NCI-H526 treated with DMSO at 0.1 percent for 48 hours (cell line): ENCODE measurements at places on chromosomes 11 and 22.

DNA sequence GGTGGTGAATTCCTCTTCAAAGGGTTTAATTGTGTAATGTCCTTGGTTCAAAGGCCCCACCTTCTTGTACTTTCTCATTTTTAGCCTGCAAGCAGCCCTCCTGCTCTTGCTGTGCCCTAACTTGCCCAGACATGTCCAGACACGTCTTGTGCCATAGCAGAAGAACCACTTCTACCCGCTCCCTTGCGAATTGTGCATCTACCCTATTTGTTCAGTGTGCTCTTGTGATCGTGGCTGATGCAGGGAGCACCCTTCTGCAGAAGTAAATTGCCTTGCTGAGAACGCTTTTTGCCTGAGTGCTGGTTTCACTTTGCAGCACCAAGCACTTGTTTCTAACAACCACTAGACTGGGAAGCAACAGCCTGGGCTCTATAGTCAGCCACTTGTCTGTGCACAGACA is 249.4 kb downstream of the SBF2 start:
- no peak for DNase-seq

DNA sequence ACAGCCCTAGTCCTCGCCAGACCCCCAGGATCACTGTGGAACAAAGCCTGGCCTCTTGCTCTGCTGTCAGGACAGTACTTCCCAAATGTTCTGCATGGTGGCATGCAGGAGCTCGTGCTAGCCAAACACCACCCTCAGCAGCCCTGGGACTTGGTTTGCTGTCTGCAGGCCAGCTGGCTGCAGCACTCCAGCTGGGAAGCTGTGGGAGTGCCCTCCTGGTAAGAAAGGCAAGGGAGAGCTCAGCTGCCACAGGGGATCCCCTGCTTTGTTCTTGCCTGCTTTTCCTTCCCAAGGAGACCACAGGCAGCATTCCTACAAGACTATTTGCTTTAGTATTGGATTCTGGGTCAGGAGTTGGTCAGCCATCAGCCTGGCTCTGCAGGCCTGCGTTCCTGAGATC is 27.9 kb downstream of the TCIRG1 start:
- no peak for DNase-seq

- no peak for DNase-seq
Measured at GRCh38 chr11:86772999-86773398, 27.3 kb upstream of the PRSS23 start.

DNA sequence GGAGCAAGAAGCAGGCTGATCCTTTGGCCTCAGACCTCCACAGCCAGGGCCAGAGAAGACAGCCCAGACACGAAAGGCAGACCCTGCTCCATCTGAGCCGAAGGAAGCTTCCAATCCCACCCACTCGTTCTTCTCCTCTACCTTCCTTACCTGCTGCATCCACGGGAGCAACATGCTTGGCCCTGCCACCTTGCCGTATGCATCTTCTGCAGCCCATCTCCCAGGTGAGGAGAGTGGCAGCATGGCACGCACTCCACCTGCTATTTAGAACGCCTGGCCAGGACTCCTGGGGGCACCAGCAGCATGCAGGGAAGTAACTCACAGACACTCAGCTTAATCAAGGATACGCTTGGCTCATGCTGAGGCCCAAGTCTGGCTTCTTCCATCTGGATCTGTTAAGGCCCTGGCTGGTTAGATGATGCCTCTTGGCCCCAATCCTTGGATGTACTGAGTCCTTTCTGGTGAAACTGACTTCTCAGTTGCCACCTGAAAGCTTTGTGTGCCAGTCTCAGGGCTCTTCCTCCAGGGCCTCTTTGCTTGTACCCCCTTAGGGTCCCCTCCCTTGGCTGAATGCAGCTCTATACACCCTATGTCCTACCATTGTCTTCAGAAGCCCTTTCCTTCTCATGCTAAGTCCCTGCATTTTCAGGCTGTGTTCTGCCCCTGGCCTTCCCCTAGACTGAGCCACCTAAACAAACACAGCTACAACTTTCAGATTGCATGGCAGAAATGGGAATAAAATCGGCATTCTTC is 604.9 kb downstream of the BUD13 start:
- DNase-seq = no peak

DNA sequence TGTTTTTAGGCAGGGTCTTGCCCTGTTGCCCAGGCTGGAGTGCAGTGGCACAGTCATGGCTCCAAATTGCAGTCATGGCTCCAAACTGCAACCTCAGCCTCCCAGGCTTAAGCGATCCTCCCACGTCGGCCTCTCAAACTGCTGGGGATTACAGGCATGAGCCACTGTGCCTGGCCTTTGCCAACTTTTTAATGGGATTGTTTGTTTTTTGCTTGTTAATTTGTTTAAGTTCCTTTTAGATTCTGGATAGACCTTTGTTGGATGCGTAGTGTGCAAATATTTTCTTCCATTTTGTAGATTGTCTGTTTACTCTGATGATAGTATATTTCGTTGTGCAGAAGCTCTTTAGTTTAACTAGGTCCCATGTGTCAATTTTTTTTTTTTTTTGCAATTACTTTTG is 10.0 kb upstream of the SCGB1D1 start:
- no peak for DNase-seq

- no peak for DNase-seq
Measured at GRCh38 chr11:65121447-65121864, 478 bp downstream of the FAU start.

DNA sequence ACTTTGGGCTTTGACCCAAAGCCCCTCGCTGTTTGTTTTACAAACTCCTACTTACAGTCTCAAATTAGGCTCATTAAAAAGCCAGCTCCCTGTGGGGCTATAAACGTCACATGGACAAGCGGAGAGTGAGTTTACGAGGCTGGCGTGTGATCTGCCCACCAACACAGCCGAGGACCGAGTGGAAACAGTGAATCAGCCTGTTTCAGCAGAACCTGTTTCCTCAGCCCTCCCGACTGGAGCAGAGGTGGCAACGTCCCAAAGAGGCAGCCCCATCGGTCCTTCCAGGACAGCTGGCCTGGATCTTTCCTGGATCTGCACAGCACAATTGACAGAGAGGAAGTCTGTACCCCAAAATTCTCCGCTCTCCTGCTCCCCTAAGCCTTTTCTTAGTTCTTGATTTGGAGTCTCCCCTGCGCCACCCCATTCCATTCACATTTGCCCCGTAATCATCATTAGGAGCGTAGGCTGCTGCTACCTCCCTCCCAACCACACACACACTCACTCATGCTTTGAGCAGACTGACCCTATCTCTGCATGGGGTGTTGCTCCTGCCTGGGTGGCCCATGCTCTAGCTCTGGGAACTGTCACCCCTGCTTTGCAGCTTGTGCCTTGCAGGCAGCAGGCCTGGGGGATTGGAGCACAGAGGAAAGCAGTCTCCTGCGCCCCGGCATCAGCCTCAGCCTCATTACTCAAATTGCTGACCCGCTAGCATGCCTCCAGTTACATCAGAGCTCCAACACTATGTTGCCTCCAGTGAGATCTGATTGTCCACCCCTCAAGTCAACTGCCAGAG is 117.8 kb downstream of the NAT10 start:
- DNase-seq = peak; percentile 65

DNA sequence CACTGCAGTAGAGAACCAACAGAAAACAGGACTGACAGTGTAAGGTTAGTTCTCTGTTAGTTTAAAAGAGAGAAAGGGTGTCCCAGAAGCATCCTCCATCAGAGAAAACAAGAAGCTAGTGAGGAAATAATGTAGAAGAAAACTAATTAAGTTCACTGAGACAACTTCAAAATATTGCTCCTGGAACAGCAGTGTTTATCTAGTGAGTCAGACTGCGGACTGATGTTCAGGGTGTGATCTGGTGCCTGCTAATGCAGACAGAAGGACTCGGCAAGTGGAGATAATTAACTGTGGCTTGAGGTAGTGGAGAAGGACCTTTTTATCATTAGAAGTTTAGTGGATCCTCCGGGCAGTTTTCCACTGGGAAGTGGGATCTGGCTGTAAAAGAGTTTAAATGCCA is 55.4 kb downstream of the CDON start:
- no peak for DNase-seq

DNA sequence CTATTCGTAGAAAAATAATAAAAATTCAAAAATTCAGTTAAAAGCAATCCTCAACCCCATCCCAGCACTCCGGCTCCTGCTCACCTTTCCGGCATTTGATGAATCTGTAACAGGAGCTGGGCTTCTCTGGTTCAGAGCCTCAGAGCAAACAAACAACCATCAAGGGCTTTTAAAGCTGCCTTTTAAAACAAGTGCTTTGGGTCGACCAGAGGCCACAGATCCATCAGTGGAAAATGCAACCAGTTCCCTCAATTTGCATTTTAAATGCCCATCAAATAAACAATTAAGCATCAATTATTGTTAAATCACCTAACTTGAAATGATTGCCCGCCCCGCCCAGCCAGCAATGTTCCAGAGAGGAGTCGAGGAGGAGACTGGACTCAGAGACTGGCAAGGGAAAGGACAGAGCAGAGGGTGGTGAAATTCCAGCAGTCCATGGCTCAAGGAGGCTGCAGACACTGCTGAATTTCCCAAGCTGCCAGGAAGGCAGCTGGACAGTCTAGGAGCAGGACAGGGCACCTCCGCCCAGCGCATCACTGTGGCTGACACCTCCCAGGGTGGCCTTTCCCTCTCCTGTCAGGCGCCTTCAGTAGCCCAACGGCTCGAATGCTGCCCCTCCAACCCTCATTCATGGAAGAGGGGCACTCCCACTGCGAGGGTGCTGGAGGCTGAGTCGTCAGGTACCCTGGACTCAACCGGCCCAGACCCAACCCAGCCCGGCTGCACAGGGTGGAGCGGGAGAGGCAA is 7.5 kb downstream of the FXYD6 start:
- peak; percentile 83 for DNase-seq

DNA sequence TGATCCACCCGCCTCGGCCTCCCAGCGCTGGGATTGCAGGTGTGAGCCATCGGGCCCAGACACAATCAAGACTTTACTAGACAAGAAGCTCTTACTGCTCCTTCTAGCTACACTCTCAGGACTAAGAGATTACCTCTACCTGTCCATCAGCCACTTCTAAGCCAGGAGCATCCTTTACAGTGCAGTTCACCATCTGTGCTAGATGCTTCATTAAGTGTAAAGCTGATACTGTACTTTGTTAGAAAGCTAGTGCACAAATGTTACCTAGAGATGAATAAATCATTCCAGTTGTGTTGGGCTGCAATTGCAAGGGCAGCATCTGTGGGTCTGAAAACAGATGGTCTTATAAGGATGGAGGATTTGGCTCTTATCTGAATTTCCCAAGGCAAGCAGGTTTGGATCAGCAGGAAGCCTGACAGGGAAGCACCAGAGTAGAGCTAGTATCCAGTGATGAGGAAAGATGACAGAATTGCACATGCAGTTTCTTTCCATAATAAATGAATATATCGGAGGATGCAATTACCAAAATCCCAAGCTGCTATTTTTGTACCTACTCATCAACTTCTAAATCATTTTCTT is 58.3 kb downstream of the FAM168A start:
- no peak for DNase-seq

DNA sequence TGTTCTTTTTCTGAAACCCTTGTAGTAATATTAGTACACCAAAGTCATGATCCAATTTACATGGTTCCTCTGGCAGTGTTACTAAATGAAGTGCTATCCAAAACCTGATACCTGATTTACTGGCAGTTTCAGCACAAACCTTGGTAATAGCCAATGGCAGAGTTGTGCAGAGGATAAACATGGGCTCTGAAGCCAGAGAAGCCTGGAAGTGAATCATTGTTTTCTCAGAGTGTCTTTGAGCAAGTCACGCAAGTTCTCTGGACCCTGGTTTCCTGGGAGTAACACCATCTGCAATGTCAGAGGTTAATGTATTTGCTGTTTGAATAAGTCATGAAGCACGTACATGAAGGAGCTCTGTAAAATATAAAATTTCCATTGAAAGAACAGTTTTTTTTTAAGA is 222.3 kb upstream of the NARS2 start:
- DNase-seq = no peak
